ENCODE measurements at places on chromosomes 12 and 14.
A peak's percentile ranks its signal among the peaks of the same experiment; 100 is the strongest.

DNA sequence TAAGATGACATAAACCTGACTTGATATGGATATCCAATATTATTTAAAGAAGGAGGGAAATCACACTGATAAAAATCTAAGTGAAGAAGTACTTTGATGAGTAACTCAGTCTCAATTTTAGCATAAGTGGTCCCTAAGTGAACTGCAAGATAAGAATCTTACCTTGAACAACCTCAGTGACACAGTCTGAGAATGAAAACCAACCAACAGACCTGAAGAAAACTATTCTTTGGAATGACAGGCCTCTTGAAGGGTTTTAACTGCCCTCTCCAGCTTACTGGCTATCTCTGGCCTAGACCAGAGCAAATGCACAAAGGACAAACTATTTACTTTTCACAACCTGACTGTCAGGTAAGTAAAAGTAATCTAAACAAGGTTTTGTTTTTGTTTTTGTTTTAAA, 44.7 kb downstream of the CPM start:
- DNase-seq = no peak

DNA sequence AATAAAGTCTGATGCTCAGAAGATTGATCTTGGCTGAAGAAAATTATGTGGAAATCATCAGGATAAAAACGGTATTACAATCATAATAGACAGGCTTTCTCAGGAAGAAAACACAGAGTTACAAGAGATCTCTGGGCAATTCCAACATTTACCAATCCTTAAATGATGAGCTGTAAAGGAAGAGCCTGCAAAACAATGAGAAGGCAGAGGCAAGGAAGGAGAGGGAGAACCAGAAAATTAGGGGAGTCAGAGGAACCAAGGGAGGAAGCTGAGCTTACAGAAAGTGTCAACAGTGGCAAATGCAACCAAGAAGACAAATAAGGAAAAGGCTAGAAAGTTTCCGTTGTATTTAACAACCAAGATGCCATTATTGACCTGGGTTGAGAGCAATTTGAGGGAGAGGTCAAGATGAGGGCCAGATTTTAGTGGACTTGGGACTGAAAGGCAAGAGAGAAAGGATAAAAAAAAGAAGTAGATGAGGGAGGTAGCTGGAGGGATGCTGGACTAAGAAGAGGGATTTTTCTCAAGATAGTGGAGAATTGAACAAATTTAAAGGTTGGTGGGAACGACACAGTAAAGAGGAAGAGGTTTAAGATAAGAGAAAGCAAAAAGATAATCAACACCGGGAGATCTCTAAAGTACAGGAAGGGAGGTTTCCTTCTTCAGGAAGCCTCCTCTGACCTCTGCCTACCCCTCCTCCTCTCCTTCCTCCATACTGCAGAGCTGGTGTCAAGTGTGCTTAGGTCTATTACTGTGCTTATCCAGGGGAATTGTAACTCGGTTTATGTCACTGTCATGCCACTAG, 116.9 kb downstream of the DUSP6 start:
- DNase-seq = no peak

DNA sequence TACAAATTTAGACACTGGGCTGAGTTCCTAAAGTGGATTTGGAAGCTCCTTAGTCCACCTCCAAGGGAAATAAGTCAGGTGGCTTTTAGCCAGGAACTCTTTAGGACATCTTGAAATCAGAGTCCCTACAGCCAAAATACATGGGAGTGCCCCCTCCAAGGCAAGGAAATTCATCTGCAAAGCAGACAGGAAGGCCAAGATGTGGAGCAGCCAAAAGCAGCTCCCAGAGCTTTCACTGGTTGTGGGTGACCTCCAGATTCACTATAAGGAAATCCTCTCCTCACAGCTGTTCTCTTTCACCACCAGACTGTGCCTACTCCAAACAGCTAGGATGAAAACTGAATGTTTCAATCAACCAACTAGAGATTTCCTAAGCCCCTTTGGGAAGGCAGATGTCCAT, 6.6 kb downstream of the TTC9 start:
- DNase-seq = no peak

GRCh38 chr12:46108721-46109120, 118.3 kb upstream of the SCAF11 start:
- peak; percentile 15 for DNase-seq

DNA sequence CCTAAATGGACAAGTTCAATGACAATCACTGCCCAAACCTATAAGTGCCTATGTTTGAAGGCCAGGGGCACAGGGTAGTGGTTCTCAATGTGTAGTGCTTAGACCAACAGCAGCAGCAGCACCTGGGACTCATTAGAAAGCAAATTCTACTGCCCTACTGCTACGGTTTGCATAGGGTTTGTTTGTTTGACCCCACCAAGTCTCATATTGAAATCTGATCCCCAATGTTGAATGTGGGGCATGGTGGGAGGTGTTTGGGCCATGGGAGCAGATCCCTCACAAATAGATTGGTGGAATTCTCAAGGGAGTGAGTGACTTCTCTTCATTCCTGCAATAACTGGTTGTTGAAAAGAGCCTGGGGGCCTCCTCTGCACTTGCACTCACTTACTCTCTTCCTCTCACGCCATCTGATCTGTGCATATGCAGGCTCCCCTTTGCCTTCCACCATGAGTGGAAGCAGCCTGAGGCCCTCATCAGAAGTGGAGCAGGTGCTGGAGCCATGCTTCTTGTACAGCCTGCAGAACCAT, 39.5 kb downstream of the PPM1H start:
- peak; percentile 82 for DNase-seq

DNA sequence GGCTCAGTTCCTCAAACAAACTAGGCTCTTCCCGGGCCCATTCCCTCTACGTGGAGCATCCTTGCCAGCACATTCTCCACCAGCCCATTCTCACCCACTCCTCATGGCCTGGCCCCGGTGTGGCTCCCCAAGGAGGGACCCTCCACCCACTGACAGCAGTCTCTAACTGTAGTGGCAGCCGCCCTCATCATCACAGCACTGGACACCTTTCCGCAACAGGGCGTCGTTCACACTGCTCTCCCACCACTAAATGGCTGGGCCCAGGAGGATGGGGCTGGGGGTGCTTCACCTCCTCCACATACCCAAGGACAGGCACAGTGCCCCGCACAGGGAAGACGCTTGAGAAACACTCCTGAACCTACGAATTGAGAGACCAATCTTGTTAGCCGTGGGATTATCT, 123.0 kb downstream of the RIMBP2 start:
- DNase-seq = no peak

DNA sequence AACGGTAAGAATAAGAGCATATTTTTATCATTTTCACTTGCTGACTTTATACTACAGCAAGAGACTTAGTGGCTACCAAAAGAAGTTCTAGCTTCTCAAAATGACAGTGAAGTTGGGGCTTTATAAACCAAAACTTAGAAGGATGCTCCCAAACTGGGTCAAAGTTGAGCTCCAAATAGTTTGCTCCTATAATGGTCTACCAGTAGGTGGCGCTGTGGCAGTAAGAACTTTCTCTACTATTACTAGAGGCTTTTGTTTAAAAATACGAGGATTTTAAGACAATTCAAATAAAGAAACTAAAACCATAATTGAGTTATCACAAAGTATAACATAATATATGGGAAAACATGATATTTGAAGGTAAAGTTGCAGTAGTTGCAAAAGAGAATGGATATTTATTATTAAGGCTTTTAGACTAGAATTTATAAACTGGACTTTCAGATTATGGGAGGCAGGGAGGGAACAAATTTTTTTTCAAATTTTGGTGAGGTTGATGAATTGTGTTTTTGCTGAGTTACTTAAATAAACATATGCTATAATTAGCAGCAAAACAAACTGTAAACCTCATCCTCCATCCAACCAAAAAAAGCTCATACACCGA, 75.0 kb downstream of the TGFB3 start:
- peak; percentile 73 for DNase-seq

- no peak for DNase-seq
Measured at GRCh38 chr14:38255673-38256532, at the start of gene CLEC14A. TSS of gene CLEC14A (minus strand) at chr14:38256093. CDS start at chr14:38256022, 71 bp downstream.

DNA sequence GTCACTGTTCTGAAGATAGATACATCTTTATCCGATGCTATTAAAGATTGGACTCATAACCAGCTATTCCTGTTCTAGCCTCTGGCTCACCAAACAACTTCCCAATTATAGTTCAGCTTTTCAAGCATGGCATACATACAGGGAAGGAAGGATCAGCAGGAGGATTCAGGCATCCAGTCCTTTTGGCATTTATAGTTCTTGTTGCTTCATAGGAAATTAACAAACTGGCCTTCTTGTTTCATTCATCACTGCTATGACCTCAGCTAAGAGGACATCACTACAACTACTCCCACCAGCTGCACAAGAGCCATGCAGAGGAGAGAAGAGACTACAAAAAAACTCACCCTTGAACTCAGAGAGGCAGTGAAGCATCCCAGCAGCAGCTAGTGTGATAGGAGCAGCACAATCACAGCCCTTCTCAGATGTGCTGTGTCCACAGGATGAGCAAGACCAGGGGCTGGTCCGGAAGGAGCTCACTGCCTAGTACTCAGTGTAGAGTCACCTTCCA, 100.5 kb downstream of the SPTSSA start:
- no peak for DNase-seq

- DNase-seq = no peak
Measured at GRCh38 chr12:29709054-29709453, 74.7 kb downstream of the TMTC1 start.

GRCh38 chr12:123062681-123063486, 82.4 kb downstream of the ARL6IP4 start:
- DNase-seq = peak; percentile 25

GRCh38 chr14:63911404-63911803, 58.6 kb downstream of the SYNE2 start:
- no peak for DNase-seq

- no peak for DNase-seq
Measured at GRCh38 chr12:41311883-41312282, 123.8 kb downstream of the PDZRN4 start.

- DNase-seq = peak; percentile 84
Measured at GRCh38 chr14:76926521-76927251, 100.5 kb downstream of the LRRC74A start.

DNA sequence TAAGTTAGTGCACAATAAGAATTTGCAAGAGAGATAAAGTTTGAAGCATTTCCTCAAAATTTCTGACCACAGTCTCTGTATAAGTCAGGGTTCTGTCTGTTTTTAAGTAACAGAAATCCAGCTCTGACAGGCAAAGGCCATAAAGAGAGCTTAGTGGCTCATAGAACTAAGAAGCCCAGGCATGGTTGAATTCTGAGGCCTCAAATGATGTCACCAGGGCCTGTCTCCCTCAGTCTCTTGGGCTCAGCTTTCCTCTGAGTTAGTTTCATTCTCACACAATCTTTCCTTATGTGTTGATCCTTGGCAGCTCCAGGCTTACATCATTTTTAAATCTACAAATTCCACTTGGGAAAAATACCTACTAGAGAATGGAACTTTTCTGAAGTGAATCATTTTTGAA, 173.4 kb upstream of the ATP2B1 start:
- DNase-seq = peak; percentile 34

- no peak for DNase-seq
Measured at GRCh38 chr14:103199124-103199523, 75.9 kb downstream of the TNFAIP2 start.

- no peak for DNase-seq
Measured at GRCh38 chr12:132450418-132451171, 39.4 kb upstream of the FBRSL1 start.

GRCh38 chr14:26191123-26191522, 406.7 kb downstream of the NOVA1 start:
- no peak for DNase-seq

DNA sequence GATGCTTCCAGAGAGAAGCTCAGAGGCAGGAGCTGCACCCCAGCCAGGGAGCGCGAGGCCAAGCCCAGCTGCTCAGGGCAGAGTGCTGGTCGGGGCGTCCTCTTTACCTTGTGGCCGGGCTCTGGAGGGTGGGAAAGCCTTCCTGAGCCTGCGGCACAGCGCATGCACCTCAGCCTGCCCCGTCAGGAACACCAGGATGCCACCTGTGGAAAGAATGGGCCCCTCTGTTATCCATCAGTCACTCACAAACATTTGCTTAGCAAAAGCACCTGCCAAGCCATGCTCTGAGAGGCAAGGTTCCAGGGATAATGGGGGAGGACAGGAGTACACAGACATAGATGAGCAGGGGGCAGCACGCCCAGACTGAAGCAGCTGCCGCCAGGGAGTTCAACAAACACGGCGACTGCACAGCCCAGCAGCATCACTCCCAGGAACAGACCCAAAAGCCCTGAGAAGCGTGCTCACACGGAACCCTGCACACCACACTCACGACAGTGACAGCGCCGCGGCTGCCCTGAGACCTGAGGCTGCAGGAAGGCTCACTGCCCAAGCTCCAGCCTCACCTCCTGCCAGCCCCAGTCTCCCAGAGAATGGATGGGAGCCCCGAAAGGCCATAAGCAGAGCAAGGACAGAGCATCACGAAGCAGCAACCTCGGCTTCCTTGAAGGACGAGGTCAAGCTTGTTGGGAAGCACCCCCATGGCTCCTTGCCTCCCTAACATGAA, 21.8 kb downstream of the DHX37 start:
- no peak for DNase-seq

DNA sequence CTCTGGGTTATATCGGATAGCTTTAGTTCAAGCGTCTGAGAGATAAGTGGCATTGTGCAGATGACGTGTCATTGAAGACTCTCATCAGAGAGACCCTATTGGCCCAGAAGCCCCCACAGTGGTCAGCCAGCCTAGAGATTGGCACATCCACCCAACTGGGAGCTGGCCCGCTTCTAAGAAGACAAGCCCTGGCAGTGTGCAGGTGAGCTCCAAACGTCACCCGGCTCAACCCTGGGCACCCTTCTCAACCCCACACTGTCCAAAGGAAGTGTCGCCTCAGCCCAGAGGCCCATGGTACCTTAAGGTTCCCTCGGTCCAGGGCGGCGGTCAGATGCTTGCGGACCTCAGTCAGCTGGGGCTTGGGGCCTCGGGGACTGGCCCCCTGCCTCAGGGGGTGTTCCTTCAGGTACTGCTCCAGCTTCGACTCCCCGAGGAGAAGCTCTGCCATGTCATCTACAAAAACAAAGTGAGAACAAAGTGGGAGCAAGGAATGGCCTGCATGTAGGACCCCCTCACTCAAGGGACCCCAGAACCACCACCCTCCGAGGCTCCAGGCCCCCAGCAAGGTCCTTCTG, 30.3 kb downstream of the TTC7B start:
- DNase-seq = no peak

GRCh38 chr12:53328043-53328435, 6.6 kb upstream of the AAAS start:
- no peak for DNase-seq

DNA sequence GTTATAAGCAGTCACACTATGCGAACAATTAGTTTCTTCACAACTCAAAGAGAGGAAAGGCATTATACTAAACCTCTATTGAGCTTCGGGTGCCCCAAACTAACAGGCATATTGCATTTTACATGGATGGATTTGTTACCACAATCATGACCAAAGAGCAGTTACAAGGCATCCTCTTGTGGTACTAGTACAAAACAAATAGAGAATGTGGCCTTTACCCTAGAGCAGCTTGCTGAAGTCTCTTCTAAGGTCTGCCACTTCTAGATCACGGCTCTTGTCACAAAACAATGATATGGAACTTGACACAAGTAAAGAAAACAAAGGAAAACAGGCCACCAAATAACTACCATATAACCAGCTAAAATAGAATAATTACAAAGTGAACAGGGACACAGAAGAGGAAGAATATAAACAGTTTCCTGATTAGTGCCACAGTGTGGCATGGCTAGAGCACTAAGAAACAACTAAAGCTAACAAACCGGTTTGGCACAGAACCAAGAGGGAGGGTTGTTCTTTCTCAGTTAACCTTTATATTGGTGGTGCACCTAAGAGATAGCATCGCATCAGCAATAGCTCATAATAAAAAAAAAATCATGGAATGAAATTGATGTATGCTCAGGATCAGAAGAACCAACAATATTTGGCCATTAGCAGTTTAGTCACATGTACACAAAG, 209.7 kb upstream of the ATP2B1 start:
- DNase-seq = peak; percentile 78

Measured in NCI-H69 (cell line).